ENCODE measurements at places on chromosomes 5 and 9.

- DNase-seq = peak; percentile 12
Measured at GRCh38 chr9:132141344-132141947, 20.4 kb upstream of the NTNG2 start.

DNA sequence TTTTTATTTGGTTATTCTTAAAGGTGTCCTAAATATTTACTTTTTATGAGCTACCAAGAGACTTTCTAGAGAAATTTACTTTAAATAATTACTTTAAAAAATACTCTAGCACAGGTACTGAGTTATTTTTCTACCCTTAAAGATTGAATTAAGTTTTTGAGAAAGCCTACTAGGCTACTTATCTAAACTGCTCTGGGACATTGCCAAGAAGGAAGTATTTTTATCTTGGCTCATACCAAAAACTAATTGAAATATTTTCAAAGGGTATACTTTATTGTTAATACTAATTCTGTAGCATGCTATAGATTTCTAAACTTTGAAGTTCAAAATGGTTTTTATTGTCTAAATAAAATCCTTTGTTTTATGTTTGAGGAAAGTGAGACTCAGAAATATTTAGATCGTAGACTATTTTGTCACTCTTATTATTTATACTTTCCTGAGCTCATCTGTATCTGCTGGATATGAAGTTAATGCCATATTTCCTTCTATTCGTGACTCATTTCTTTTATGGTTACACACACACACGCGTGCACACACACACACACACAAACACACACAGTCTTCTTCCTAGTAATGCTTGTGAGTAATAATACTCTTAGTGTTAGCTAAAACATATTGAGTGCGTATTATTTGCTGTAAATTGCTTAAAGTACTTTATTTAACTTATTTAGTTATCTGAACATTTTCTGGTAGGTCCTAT, 89.5 kb downstream of the MAN2A1 start:
- DNase-seq = peak; percentile 10

DNA sequence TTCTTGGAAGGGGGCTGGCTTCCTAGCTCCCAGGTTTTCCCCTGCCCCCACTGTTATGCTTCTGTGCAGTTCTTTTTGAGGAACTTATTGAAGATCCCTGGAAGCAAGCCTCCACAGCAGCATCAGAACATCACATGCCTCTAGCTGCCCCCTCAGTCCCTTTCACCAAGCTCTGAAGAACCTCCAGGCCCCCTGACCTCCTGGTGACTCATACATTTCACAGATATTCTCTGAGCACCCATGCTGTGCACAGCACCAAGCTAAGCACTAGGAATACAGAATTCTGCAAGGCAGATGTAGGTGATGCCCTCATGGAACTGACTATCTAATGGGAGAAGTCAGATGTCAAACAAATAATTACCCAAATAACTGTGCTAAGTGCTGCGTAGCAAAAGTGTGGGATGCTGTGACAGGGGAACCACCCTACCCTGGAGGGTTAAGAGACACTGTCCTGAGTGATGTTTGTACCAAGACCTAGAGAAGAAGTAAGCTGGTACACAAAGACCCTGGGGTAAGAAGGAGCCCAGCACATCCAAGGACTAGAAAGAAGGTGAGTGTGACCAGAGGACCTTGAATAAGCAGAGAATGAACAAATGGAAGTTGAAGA, 213.7 kb upstream of the NR4A3 start:
- no peak for DNase-seq

GRCh38 chr5:54093081-54093492, 217.3 kb downstream of the ARL15 start:
- DNase-seq = no peak

DNA sequence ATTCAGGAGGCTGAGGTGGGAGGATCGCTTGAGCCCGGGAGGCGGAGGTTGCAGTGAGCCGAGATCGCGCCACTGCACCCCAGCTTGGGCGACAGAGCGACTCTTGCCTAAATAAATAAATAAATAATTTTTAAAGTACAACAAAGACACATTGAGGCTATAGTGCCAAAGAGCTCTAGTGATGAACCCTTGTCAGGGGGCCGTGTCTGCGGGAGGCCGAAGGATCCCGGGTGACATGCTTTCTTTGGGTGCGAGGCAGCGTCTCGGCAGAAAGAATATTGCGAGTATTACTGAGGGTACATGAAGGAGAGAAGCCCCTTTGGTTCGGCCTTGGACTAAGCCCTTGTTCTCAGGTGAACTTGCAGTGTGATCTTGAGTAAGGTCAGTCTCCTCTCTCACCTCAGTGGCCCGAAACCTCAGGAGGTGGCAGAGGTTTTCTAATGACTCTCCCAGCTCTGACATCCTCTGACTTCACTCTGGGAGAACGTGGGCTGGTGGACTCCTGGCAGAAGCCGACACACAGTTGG, 397 bp upstream of the RECK start:
- DNase-seq = no peak

GRCh38 chr9:33467526-33467925, 6.2 kb downstream of the NOL6 start:
- no peak for DNase-seq

- no peak for DNase-seq
Measured at GRCh38 chr9:89394412-89394811, 76.1 kb downstream of the SECISBP2 start.

GRCh38 chr5:168651648-168652047, 72.5 kb upstream of the PANK3 start:
- DNase-seq = peak; percentile 83

DNA sequence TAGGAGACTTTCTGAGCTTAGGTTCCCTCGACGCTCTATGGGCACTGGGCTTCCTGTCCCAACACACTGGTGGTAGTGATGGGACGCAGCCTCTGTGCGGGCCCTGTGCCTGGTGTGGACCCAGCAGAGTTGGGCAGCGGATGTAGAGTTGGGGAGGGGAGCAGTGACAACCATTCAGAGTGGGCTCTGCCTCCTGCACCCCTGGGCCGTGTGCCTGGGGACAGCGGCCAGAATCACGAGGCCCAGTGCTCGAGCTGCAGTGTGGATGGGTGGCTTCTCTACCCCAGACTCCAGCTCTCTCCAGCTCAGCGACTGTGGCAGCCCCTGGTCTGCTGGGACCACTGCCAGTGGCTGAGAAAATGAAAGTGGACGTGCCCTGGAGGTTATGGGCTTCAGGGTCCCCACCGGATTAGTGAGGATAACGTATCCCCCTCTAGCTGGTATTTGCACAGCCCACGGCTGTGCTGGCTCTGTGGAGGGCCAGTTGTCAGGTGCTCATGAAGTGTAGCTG, 18.6 kb downstream of the RXRA start:
- DNase-seq = no peak

DNA sequence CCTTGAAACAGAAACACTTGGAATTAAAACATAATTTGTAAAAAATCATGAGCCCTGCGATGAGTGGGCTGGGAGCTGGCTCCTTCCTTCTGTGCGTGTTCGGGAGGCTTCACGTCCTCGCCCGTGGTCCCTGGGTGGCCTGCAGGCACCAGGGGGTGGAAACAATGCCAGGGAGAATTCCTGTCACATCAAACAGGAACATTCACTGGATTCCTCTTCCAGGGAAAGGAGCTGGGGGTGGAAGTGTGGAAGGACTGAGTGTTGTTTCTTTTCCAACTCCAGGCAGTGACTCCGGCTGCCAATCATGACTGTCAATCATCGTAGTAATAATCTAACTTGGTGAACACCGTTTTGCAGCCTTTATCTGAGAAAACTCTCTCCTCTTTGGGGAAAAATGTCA, 10.3 kb downstream of the TOR1A start:
- DNase-seq = no peak

- no peak for DNase-seq
Measured at GRCh38 chr9:126745574-126746411, 59.0 kb upstream of the ZBTB43 start.

DNA sequence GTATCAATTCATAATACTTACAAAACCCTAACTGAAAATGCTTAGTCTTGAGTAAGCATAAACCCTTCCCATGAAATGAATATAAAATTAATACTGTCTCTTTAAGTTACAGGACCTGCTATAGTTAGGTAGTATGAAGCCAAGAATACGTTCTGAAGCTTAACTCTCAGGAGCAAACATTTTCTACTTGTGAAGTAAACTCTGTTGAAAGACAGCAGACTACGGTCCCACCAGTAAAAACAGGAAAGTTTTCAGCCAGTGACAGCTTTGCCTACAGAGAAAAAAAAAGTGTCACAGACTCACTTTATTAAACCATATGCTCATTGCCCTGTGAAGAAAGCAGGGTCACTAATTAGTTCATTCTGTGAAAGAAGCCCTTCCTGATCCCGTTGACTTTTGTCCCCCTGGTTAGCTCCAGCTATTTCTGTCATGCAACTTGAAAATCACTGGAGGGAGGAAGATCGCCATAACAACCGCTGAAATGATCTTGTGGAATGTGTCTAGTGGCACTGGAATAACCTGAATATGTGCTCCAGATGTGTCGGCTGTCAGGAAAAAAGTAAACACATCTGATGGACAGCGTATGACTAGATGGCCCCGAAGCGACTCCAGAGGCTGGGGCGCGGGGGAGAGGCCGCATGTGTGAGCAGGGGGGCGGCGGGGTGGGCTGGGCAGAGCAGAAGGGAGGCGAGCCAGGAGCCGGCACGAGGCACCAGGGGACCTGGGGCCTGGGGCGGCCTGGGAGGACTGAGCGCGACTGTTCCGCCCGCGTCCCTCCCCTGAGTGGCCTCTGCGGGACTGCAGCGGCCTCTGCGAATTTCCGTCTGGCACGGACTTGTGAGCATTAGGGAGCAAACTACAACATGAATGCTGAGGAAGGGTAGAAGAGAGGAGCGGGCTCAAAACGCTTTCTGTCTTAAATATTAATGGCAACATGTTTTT, 41.9 kb downstream of the BNC2 start:
- peak; percentile 59 for DNase-seq

DNA sequence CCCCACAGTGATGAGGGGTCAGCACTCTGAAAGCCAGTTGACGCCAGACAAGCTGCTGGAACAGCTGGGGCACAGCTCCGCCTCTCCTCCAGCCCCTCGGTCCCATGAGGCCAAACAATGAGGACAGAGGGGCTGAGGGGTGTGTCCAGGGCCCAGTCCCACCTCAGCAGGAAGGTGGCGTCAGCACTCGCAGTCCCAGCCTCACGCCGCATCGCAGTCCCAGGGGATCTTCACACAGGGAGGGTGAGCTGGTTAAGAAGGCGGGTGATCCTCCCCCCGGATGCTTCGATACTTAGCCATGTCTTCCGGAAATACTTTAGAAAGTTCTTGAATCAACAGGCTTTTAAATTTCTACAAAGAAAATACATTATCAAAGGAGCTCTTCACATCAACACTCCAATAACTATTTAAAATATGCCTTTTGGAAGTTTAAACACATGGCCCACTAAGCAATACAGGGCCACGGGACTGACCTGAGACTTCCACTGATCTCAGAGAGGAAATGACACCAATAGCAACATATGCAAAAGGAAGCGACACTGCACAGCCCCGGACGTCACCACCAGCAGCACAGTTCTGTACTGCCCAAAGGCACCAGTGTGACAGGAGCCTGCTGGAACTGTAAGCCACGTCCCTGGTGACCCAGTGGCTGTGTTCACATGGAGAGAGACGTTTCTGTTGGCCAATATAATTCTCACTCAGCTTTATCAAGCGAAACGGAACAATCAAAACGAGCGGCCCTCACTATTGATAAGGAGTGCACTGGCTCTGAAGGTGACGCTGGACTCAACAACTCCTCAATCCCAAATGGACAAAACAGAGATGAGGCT, 5.9 kb downstream of the MED10 start:
- no peak for DNase-seq

DNA sequence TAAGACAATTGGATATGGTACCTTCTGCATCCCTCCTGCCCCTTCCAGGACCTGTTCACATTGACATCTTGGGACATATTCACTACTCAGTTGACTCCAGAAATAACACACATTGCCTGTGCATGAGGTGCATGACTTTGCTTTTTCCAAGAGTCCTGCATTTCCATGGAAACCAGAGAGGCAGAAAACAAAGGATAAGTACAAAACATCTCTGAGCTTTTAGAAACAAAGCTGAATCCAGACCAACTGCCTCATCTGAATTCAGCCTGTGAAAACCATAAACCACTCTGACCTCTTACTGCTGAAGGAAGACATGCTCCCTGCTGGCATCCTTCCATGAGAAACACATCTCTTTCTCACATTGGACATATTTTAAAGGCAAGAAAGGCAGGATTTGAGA, 695.1 kb downstream of the TAF11L14 start:
- DNase-seq = peak; percentile 1

GRCh38 chr5:124739634-124740025, 6.8 kb downstream of the ZNF608 start:
- no peak for DNase-seq

DNA sequence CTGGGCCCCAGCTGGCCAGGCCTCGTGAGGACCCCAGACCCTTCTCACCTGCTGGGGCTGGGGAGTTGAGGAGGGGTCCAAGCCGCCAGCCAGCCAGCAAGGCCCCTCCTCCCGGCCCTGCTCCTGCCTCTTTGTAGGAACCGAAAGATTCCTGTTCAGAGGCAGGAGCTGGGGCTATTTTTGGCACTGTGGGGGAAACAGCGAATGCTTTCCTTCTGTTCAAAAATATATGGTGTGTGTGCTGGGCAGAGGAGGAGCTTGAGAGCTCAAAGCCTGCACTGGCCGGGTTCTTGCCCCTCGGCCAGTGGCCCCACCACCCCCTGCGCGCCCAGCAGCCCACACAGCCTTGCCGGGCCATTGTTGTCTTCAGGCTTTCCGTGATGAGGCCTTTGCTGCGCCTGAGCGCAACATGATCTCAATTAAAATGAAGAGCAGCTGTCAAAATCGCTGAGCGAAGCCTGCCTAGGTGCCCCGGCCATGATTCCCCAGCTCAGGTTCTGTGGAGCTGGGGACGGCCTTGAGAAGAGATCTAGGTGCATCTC, 13.4 kb downstream of the NCS1 start:
- DNase-seq = peak; percentile 51

- DNase-seq = peak; percentile 19
Measured at GRCh38 chr5:129384736-129385135, 75.4 kb upstream of the ADAMTS19 start.

DNA sequence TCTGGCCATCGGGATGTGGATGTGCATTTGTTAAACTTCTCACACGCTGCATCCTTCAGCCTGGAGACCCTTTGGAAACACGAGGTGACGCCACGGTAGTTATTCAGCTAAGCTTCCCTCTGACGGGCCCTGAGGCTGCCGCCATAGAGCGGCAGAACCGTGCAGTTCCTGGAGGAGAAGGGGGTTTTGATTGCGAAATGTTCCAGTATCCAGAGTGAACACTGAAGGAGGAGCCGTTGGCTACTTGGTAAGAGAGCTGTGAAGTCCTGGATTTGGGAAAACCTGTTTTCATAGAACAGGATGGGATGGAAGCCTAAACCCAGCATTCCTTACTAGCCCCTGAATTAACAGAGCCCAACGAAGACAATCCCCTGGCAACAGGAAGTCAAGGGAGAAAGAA, 23.0 kb upstream of the EXOC3 start:
- no peak for DNase-seq

GRCh38 chr9:78692871-78693270, 395.9 kb downstream of the PSAT1 start:
- DNase-seq = peak; percentile 64

DNA sequence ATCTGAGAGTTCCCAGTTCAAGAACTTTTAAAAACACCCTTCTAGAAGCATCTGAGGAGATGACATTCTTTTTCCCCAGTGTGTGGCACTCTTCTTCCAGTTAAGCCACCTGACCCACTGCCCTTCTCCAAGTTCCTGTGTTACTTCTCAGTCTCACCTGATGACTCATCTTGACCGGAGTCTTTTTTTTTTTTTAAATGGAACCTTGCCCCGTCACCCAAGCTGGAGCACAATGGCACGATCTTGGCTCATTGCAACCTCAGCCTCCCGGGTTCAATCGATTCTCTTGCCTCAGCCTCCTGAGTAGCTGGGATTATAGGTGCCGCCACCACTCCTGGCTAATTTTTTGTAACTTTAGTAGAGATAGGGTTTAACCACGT, 224.1 kb upstream of the DAB2 start:
- peak; percentile 25 for DNase-seq

- DNase-seq = peak; percentile 2
Measured at GRCh38 chr5:158354958-158355357, 496.0 kb upstream of the CLINT1 start.
